ENCODE measurements at places on chromosomes 1 and 21.
A peak's percentile ranks its signal among the peaks of the same experiment; 100 is the strongest.

DNA sequence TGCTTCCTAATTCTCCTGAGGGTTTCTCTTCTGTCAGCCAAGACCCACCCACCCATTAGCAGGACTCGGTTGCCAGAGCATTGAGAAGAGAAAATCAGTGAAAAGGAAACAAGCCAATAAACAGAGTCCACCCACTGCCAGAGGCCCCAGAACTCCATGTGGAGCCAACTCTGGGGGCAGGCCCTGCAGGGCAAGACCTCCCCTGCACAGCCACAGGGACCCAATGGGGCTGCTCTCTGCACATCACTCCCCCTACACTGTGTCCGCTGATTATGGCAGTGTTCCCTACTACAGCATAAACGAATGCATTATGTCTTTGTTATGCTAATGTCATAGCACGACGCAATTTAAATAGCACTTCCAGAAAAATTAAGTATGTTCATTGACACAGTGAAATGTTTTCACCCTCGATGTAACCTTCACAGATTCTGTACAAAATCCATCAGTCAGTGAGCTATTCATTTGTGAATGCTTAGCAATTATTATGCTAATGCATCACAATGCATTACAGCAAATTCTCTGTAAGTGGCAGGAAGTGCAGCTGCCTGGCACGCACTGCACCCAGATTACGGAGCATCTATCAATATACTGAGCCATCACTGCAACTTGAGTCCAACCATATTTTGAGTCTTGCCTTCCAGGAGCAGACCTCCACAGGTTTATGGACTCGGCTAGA, 56.4 kb downstream of the GRIK3 start:
- H3K4me1 ChIP-seq, result no peaks in the 10 kb centered on the region
- no peaks in the 10 kb centered on the region for H3K27me3 ChIP-seq
- H3K36me3 ChIP-seq, result no peaks in the 10 kb centered on the region
- no peak overlapping the region for H3K4me3 ChIP-seq
- no peak overlapping the region for H3K27ac ChIP-seq

DNA sequence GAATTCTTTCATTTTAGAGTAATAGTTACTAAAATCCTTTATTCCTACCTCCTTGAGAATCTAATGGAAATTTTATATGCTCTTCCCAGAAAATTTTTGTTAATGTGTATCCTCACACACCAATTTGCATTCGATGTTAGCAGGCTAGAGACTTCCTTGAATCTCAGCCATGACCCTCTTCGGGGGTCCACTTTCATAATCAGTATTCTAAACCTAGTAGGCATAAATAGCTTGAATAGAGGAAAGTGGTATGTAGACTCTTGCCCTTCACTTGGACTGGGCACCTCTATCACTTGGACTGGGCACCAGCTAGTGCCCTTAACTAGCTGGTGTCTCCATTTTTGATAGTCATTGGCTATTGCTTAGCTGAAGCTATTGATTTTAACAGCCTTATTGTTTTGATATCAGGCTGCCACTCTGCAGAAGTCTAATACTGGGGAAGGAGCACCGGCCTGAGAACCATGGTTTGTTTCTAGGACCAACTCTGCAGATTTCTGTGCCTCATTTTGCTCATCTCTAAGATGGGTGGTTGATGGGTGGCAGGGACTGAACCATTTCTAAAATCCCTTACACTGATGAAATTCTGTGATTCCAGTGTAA, 42.8 kb downstream of the MRPL39 start:
- no peak for DNase-seq
- H3K4me1 ChIP-seq, result peaks cover 86% of the 10 kb centered on the region
- H3K4me3 ChIP-seq, result peak overlapping the region; percentile 90

- no peaks in the 10 kb centered on the region for H3K4me1 ChIP-seq
- H3K27ac ChIP-seq, result no peak overlapping the region
- H3K4me3 ChIP-seq, result no peak overlapping the region
- H3K27me3 ChIP-seq, result no peaks in the 10 kb centered on the region
Observed at GRCh38 chr1:191907121-191907520, 251.1 kb upstream of the RGS18 start.

DNA sequence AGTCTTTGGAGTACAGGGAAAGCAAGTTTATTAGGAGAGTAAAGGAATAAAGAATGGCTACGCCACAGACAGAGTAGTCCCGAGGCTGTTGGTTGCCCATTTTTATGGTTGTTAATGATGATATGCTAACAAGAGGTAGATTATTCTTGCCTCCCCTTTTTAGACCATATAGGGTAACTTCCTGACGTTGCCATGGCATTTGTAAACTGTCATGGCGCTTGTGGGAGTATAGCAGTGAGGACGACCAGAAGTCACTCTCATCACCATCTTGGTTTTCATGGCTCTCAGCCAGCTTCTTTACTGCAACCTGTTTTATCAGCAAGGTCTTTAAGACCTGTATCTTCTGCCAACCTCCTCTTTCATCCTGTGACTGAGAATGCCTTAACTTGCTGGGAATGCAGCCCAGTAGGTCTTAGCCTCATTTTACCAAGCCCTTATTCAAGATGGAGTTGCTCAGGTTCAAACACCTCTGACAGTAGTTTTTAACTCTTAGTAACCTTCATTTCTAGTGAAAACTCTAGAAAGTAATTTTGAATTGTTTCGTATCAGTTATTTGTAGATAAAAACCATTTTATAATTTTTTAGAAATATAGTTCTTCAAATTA, 26.2 kb downstream of the TCP10L start:
- H3K4me3 ChIP-seq, result no peak overlapping the region
- no peak overlapping the region for H3K27ac ChIP-seq
- H3K4me1 ChIP-seq, result peaks cover 15% of the 10 kb centered on the region
- DNase-seq, result no peak
- H3K36me3 ChIP-seq, result no peaks in the 10 kb centered on the region

- peaks cover 4% of the 10 kb centered on the region for H3K27me3 ChIP-seq
- H3K36me3 ChIP-seq, result no peaks in the 10 kb centered on the region
- no peak for DNase-seq
- peaks cover 6% of the 10 kb centered on the region for H3K4me1 ChIP-seq
- no peak overlapping the region for H3K4me3 ChIP-seq
Observed at GRCh38 chr21:34593423-34593822, 21.5 kb downstream of the RCAN1 start.

DNA sequence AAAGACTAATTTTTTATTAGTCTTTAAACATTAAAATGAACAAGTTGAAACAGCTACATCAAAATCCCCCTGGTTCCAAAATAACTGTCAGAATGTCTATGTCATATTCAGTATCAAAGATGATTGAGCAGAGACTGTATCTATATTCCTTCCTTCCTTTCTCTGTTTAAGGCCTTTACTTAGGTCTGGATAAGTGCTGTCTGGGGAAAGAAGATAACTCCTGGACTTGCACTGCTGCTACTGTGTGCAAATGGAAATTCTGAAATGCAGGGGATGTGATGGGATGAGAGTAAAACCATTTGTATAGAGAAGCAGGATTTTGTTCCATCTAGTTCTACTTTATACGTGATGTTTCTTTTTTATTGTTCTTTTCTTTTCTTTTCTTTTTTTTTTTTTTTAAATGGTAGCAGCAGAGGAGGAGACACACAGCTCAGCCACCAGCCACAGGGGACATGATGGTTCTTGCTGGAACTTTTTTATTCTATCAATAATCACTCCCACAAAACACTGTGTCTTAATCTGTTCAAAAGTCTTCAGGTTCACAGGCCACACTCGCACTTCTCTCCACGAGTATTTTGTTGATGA, 33.6 kb upstream of the FOXE3 start:
- no peak for DNase-seq
- H3K36me3 ChIP-seq, result peaks cover 14% of the 10 kb centered on the region
- H3K4me3 ChIP-seq, result no peak overlapping the region
- peaks cover 1% of the 10 kb centered on the region for H3K4me1 ChIP-seq
- H3K27me3 ChIP-seq, result peaks cover 2% of the 10 kb centered on the region

- peaks cover 6% of the 10 kb centered on the region for H3K27me3 ChIP-seq
Observed at GRCh38 chr1:7458946-7459345, 312.1 kb upstream of the VAMP3 start.

- no peak overlapping the region for H3K27ac ChIP-seq
- H3K36me3 ChIP-seq, result no peaks in the 10 kb centered on the region
- no peak overlapping the region for H3K4me3 ChIP-seq
- peaks cover 4% of the 10 kb centered on the region for H3K27me3 ChIP-seq
- no peak for DNase-seq
Observed at GRCh38 chr21:27154451-27155129, 187.7 kb upstream of the ADAMTS5 start.

- peak; percentile 66 for DNase-seq
- no peak overlapping the region for H3K27ac ChIP-seq
- H3K4me3 ChIP-seq, result no peak overlapping the region
- H3K36me3 ChIP-seq, result no peaks in the 10 kb centered on the region
- peaks cover 12% of the 10 kb centered on the region for H3K4me1 ChIP-seq
- no peaks in the 10 kb centered on the region for H3K27me3 ChIP-seq
Observed at GRCh38 chr1:94855307-94855700, 35.1 kb downstream of the SLC44A3 start.

DNA sequence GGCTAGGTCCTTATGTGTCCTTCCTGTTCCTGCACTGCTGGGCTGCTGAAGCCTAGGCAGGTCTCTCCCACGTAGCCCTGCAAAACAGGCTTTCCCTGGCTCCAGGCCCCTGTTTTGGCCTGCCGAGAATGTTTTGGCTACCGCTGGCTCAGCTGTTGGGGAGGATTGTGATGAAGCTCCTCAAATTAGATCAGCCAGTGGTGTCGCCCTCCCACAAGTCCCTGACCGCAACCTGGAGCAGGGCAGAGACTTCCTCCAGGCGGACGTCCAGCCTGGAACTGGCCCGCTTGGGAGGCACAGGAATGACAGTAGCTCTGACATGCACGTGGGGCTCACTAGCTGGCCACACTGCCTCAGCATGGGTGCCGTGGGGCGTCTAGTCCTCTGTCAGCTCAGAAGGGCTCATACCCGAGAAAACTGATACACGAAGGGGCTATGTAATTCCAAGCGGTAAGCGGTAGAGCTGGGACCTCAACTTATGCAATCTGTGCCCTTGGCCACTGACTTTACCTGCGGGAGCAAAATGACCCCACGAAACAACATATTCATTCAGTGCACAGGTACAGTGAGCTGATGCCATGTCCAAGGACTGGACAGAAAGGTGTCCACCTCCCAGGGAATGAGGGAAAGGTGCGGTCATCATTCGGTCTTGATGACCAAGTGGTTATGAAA, 26.6 kb downstream of the DHRS3 start:
- peaks cover 33% of the 10 kb centered on the region for H3K4me1 ChIP-seq
- 0 out of 2 replicates have a peak, but pooled peaks cover 3% of the 10 kb centered on the region for H3K36me3 ChIP-seq
- no peak for DNase-seq
- no peak overlapping the region for H3K27ac ChIP-seq
- H3K4me3 ChIP-seq, result no peak overlapping the region
- peaks cover 13% of the 10 kb centered on the region for H3K27me3 ChIP-seq

DNA sequence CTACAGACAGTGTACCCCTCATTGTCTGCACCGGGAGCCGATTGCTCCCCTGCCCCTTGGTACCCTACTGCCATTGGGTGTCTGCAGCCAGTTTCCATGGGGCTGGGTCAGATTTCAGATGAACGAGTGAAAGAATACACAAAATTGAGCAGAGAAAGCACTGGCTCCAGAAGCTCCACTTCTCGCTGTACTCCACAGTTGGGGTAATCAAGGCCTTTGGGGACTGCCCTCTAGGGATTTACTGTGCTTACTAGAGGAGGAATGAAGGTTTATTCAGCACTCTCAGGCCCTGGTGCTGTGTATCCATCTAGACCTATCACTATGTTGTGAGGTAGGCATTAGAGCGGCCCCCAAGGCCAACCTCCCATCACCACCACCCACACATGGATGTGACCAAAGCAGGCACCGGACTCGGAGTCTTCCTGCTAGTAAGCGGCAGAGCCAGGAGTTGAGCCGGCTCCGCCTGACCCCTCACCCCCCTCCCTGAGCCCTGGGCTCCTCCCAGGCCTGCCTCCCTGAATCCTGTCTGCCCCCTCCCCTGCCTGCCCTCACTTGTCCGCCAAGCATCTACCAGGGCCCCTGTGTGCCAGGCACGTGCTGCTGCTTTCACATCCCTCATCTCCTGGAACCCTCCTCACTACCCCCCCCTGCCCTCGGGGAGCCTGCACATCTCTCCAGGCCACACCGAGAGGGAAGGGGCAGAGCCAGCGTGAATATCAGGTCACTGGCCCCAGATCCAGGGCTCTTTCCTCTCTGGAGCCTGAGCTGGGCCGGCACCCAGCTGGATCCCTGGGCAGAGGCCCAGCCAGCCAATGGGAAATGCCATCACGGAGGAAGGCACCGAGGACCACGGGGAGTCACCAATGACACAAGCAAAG, 23.3 kb downstream of the KCNN3 start:
- no peak for DNase-seq
- peaks cover 72% of the 10 kb centered on the region for H3K27me3 ChIP-seq
- no peak overlapping the region for H3K4me3 ChIP-seq

- peaks cover 5% of the 10 kb centered on the region for H3K36me3 ChIP-seq
- no peak overlapping the region for H3K27ac ChIP-seq
- no peaks in the 10 kb centered on the region for H3K27me3 ChIP-seq
- no peak overlapping the region for H3K4me3 ChIP-seq
Observed at GRCh38 chr1:245188403-245188802, 33.6 kb downstream of the KIF26B start.

DNA sequence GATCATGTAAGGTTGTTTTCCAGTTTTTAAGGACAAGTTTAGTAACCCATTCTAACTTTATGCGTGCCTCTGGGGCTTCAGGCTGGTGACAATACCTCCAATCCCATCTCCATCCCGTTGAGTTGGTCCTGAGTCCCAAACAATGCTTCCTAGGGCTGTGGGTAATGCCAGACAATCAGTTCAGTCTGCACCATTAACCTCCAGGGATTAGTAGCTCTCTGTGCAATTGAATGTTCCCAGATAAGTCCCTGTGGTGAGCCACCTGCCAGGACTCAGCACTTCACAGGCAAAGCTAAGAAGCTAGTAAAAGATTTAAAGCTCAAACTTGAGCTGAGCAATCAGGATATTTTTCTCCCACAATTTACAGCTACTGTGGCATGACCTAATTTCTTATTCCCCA, 462.2 kb upstream of the PTBP2 start:
- H3K4me3 ChIP-seq, result no peak overlapping the region
- no peak for DNase-seq
- H3K36me3 ChIP-seq, result no peaks in the 10 kb centered on the region
- no peaks in the 10 kb centered on the region for H3K4me1 ChIP-seq
- no peak overlapping the region for H3K27ac ChIP-seq
- no peaks in the 10 kb centered on the region for H3K27me3 ChIP-seq

DNA sequence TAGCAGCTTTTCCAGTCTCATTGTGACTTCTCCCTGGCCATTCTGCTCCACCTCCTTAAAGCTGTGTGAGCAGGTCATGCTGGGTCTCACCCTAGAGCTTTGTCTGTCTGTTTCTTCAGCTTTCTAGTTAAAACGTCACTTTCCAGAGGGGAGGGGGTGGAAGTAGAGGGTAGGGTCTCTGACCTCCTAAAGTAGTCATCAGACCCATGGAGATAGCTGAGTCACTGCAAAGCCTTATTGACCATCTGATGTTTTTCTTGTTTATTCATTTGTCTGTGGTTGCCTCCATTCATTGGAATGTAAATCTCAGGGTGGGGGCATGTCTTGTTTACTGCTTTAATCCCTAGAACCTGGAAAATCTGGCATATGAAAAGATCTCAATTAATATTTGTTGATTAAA, 52.7 kb downstream of the ELF3 start:
- no peaks in the 10 kb centered on the region for H3K36me3 ChIP-seq
- no peak for DNase-seq
- H3K4me3 ChIP-seq, result no peak overlapping the region

GRCh38 chr1:226233293-226233692, 9.8 kb downstream of the MIXL1 start:
- H3K27me3 ChIP-seq, result no peaks in the 10 kb centered on the region
- no peak overlapping the region for H3K27ac ChIP-seq
- no peak for DNase-seq
- H3K4me3 ChIP-seq, result no peak overlapping the region
- H3K36me3 ChIP-seq, result no peaks in the 10 kb centered on the region
- H3K4me1 ChIP-seq, result no peaks in the 10 kb centered on the region

Data from HFFc6 (cell line).